ENCODE measurements at places on chromosomes 6 and 20. TPM values are rescaled to one million over a fixed set of nuclear protein-coding genes. Genes with fewer than 3 reads are reported as not detected.

- DNase-seq = no peak
These were observed 48.0 kb upstream of the NOP56 start for GRCh38 chr20:2604506-2604835.

GRCh38 chr20:45111799-45112471 is 3.0 kb downstream of the WFDC5 start:
- DNase-seq = no peak

ROMO1 gene
- total RNA-seq = 276 TPM

EPPIN gene
- 222 TPM for total RNA-seq

DNA sequence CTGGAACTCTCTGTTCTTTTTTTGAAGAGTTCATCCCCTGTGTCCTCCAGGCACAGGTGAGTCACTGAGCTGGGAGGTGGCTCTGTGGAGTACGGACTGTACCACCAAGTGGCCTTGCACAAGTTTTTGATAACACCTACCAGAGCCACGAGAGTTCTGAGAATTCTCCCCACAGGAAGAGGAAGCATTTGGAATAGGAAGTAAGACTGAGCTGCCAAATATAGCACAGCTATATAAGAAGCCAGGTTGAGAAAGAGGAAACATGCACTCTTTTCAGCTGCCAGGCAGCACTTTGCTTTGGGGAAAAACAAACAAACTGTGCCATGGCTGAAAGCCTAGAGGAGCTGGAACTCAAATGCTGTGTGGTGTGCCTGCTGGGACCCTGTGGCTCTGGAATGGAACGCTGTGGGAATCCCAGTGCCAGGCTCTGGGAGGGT is 70.8 kb upstream of the RIPOR2 start:
- no peak for DNase-seq

DNA sequence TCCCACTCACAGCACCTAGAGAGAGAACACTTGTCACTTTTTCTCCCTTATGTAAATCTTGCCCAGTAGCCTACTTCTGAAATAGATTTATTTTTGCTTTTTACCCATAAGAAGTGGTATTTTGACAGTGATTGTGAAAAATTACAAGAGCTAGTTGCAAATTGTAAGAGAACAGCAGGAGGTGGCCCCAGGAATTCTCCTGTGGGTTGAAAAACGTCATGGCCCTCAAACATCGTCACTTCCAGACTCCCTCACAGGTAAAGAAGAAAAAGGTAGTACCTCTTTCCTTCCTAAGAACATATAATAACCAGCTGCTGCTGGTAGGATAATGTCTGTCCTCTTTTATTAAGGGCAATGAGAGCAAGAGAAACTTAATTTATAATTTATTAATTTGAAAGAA is 69.5 kb upstream of the LAMP5 start:
- no peak for DNase-seq

DNA sequence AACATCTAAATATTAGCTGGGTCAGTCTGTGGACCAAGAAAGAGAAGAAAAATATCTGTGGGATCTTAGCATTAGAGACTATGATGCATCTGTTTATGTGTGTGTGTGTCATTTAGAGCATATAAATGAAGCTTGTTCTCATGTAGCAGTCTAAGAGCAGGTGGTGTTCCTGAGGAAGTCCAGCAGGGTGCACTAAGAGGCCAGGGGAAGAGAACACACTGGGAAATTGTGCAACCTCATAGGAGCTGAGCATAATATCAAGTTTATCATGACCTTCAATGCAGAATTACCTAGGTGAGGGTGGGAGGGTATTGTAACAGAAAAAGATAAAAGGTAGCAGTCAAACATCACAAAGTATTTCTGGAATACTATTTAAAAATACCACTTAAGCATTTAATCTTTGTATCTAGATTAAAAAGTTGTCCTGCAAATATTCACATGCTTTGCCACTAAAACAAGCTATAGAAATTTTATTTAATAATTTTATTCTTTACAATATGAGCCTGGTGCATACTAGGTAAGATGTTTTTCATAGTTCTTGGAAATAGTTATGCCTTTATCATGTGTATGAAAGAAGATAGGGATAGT is 80.5 kb downstream of the SMPDL3A start:
- DNase-seq = peak; percentile 38

DNA sequence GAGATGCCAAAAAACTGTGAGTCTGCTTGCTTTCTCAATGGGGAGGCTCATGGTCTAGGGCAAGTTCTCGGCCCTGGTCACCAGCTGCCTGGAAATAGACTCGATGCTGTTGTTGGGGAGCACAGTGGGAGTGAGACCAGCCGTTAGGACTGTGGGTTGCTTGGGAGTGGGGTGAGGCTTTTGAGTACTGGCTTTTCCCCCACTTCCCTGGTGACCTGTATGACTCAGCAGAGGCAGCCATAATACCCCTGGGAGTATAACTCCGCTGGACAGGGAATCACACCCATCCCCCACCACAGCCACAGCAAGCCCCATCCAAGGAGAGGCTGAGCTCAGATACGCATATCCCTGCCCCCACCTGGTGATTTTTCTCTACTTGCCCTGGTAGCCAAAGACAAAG is 48.9 kb upstream of the OGFRL1 start:
- DNase-seq = no peak

SPINT4 gene
- total RNA-seq = not detected

- DNase-seq = no peak
These were observed 76.7 kb upstream of the PAX1 start for GRCh38 chr20:21628800-21629199.

SLC32A1 gene
- total RNA-seq = 0.55 TPM

DNA sequence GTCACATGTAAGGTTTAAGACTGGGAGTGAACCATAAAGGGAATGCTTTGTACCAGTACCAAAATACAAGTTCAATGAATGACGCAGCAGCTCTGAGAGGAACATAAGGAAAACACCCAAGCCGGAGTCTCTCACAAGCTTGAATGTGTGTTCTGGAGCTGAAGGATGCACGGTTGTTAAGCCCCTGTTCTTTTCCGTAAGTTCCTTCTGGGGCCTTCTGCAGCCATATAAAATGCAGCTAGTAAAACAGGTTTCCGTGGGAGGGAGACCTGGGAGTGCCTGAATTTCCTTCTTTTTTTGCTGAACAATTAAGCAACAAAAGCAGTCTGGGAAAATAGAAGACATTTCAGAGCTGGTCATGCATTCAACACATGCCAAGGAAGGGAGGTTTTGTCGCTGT is 73.2 kb upstream of the JAG1 start:
- DNase-seq = no peak

NKAPL gene
- 30.1 TPM for total RNA-seq

- no peak for DNase-seq
These were observed 962 bp downstream of the DDX27 start for GRCh38 chr20:49219924-49220831.

NFS1 gene
- 84.1 TPM for total RNA-seq

- DNase-seq = no peak
These were observed 91.7 kb upstream of the PDE7B start for GRCh38 chr6:135759831-135760230.

STX7 gene
- 18.8 TPM for total RNA-seq

DNA sequence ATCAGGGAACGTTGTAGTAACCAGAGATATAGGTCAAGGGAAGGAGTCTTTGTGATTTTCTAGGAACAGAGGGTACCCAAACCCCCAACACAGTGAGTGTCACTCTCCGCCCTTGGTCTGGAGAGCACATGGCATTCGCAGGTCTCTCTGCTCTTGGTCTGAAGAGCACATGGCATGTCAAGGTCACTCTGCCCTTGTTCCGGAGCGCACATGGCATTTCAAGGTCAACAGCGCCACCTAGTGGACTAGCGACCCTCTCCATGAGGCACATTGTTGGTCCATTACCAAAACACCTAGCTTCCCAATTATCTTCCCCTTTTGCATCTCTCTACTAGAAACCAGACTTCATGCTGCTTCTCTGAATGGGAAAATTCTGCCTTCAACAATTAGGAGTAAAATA is 260.0 kb downstream of the C6orf118 start:
- DNase-seq = peak; percentile 93

DNA sequence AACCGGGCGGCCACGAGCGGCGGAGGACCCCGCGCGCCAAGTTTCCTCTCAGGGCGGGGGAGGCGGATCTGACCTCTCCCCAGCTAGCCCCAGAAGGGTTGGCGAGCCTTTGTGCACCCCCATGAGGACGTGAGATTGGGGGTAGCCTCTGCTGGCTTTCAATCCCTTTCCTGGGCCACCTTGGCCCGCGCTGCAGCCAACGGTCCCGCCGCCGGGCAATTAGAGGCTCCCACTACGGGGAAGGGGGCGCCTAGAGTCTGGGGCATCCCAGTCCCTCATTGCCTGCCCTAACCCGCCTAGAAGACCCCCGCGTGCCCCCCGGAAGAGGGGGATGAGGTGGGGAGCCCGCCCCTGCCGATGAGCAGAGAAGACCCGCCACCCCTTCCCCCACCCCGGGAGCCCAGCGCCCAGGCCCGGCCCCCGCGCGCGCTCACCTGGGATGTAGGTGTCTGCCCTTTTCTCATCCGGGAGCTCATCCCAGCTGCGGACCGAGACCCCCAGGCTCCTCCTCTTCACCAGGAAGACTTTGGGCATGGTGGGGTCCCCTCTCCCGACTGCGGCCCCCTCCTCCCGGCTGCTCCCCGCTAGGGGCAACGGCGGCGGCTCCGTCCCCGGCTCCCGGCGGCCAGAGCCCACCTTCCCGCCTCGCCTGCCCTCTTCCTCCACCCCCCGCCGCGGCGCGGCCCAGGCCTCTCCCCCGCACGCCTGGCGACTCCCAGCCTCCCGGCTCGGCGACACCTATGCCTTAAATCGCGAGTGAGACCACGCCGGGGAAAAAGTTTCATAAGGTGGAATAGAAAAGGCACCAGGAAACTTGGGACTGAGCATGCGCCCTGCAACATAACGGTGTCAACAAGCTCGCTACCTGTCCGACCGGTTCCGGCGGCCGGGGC is at the start of gene OVOL2:
TSS of gene OVOL2 (minus strand) at position 816 of the 893 bp plus-strand sequence. CDS start at position 534, 282 bp downstream.
- peak; percentile 44 for DNase-seq

DNA sequence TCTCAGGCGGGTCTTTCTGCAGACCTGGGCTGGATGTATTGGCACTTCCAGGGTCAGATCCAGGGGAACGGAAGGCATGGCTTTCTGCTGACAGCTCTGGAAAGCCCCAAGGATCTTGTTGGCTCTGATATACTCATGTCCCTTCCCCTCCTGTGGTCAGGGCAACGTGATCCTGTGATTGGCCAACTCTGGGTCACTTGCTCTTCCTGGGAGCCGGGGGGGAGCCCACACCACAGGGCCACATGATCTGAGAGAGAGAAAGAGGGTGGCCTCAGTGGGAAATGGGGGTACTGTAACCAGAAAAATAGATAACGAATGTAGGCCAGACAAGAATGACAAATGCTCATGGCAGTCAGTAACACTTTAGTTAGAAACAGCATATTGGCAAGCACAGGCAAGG is 223.0 kb downstream of the NFATC2 start:
- DNase-seq = no peak

DNA sequence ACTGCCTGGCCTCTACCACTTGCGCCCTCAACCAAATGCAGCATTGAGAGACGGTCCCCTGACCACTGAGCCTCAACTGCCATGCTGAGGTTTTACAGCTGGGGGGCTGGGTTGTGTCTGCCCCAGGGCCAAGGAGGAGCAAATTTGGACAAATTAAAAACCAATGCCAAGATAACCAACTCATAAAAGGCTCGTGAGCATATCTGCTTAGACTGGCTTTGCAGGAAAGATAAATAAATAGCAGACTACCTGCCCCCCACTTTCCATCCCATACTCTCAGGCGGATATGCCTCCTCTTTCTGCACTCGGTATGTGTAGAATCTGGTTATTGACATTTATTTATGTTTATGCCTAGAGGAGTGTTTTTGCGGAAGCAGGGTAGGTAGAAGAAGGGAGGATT is 76.8 kb downstream of the ZDHHC14 start:
- no peak for DNase-seq

DNA sequence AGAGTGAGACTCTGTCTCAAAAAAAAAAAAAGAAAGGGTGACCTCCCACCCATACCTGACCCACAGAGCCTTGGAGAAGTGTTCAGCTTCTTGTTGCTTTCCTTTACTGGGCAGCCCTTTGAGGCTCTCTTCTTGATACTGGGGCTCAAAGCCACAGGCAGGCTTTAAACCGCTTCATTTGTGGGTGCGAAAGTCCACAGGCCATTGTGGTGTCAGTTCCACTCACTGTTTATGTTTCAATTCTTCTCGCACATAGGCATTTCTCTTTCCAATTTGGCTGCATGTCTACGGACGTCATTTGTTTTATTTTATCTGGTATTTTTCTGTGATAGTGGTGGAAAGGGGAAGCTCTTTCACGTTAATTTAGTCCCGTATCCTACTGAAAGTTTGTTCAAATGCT is 34.6 kb downstream of the PPARD start:
- no peak for DNase-seq

GRCh38 chr6:47357827-47358226 is 48.1 kb upstream of the TNFRSF21 start:
- DNase-seq = no peak

GRCh38 chr6:69007781-69008180 is 372.7 kb downstream of the ADGRB3 start:
- DNase-seq = no peak

- DNase-seq = peak; percentile 47
These were observed 22.0 kb downstream of the ACSS1 start for GRCh38 chr20:25035921-25036320.

DNA sequence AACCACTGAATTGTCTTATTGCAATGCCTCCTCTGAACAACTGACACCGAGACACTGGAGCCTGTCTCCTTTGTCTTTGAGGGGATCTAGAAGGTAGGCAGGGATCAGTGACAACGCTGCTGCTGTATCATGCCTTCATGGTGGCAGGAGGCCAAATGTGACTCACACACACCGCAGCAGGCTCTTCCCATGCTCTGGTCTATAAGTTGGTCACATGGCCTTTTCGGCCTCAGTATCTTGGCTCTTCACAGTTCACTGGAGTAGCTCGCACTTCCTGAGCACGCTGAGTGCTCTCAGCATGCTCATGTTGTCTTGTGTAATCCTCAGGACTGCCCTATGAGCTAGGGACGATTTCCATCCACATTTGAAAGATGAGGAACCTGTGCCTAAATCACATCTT is 167.4 kb upstream of the PCSK2 start:
- DNase-seq = no peak

- DNase-seq = no peak
These were observed 22.0 kb downstream of the KIF13A start for GRCh38 chr6:17965397-17965796.

SLC13A3 gene
- 4.1 TPM for total RNA-seq

DNA sequence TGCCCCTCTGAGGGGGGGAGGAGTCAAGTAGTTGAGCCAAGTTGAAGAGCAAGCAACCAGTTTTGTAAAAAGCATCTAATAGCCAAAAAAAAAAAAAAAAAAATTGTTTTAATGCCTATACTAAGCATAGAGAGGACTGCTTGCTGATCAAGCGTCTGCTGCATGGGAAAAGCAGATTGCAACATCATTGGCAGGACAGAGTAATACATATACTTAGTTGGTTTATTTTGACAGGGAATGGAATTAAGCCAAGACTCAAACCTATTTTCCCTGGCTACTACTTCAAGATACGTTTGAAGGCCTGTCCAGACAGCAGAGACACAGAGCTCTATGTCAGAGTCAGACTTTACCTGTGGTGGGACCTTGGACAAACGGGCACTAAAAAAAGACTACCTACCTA is 120.5 kb downstream of the RTN4IP1 start:
- no peak for DNase-seq

ATF6B gene
- 120 TPM for total RNA-seq

- DNase-seq = no peak
These were observed 32.8 kb upstream of the SIRPB2 start for GRCh38 chr20:1524004-1524403.

ADGRF4 gene
- 0.12 TPM for total RNA-seq

HLA-DOB gene
- 0.31 TPM for total RNA-seq
